ENCODE measurements at places on chromosomes 5 and 9.

- no peak for DNase-seq
Observed at GRCh38 chr5:92659246-92659645, 921.8 kb downstream of the NR2F1-AS1 start.

DNA sequence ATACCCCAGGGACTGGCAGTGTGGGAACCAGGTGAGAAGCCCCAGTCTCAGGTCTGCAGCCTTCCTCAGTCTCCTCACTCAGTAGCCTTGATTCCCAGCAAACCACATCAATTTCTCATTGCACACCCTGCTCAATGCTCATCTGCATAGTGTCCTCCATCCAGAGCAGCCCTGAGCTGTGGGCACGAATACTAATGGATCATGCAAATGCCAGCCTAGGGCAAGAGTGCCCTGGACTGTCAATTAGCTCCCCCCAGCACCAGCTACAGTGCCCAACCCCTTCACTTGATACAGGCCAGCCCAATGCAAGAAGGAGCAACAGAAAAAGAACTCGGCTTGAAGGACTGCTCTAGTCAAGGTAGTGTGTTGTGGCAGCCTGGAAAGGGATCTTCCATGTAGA lies 9.8 kb upstream of the KCNIP1 start:
- DNase-seq, result no peak

- no peak for DNase-seq
Observed at GRCh38 chr5:160185626-160186360, 43.5 kb upstream of the FABP6 start.

- DNase-seq, result no peak
Observed at GRCh38 chr9:30507166-30507565, 1877.3 kb upstream of the ACO1 start.

- DNase-seq, result no peak
Observed at GRCh38 chr9:113573959-113574352, 110.4 kb downstream of the RGS3 start.

GRCh38 chr5:149611326-149611725 lies 30.0 kb downstream of the ARHGEF37 start:
- DNase-seq, result no peak
